ENCODE measurements at places on chromosomes 7 and 10.

- peak; percentile 94 for DNase-seq
These were observed 81.6 kb downstream of the ARHGAP22 start for GRCh38 chr10:48523212-48523819.

DNA sequence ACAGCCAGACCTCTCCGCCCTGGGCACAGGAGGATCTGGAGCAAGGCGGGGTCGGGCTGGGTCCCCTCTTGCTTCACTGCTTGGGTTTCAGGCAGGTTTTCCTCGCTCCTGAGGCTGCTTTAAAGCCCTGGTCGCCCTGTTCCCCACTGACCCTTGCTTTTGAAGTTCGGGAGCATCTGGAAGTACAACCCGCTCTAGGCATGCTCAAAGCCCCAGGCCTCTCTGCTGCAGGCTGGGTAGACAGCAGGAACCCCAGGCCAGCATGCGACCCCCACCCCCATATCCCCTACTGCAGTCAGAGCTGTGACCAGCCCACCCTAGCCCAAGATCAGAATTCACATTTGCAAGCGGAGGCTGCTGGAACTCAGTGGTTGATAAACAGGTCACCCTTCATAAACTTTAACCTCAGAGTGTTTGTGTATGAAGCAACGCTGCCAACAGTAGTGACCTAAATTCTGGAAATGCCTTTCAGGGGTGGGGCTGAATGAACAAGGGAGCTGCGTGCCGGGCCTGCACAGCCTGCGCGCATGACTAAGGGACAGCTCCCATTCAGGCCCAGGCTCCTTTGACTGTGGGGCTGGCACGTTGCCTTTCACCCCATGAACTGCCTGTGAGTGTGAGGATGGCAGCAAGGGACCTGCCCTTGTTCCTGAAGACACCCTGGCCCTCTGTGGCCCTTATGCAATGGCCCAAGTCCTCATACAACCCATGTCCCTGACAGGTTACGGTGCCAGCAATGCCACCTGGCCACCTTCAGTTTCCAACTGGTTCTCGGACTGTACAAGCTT lies 52.5 kb downstream of the PROSER2 start:
- peak; percentile 93 for DNase-seq

- peak; percentile 88 for DNase-seq
These were observed 4.3 kb downstream of the NOC3L start for GRCh38 chr10:94358480-94358879.

GRCh38 chr10:129637010-129637409 lies 170.0 kb downstream of the MGMT start:
- DNase-seq: no peak

DNA sequence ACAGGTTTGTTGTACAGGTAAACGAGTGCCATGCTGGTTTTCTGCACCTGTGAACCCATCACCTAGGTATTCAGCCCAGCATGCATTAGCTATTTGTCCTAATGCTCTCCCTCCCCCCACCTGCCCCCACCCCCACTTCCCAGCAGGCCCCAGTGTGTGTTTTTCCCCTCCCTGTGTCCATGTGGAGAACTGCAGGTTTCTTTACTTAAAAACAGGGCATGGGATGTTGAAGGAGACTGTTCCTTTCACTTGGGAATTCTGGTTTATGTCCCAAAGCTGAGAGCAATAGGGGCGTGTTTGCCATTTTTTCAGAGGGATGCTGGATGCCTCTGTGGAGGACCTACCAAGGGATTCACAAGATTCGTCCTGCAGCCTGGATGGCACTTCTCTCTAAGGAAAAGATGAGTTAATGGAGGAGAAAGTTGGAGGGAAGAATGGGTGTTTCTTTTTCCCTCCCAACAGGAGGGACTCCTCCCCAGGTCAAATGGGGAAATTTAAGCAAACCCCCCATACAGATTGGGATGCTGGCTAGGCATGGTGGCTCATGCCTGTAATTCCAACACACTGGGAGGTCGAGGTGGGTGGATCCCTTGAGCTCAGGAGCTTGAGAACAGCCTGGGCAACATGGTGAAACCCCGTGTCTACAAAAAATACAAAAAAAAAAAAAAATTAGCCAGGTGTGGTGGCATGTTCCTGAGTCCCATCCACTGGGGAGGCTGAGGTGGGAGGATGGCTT lies 136.0 kb downstream of the GALNT17 start:
- no peak for DNase-seq

DNA sequence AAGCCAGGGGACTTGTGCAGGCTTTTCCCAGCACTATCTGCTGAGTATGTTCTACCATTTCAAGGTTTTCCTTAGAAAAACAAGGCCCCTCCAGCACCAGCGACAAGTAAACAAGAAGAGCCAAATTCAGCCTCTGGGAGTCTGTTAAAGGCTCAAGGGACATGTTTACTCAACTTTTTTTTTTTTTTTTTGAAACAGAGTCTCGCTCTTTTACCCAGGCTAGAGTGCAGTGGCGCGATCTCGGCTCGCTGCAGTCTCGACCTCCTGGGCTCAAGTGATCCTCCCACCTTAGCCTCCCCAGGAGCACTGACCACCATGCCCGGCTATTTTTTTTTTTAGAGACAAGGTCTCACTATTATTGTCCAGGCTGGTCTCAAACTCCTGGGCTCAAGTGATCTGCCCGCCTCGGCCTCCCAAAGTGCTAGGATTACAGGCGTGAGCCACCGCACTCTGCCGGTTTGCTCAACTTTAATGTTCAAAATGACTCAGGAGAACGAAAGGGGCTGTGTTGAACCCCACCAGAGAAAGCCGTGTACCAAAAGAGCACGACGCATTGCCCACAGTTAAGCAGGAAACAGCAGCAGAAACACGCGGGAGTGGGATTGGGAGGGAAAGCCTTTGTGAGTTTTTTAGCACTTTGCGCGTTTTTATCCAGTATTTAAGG lies 772 bp downstream of the PRDX3 start:
- DNase-seq: no peak

GRCh38 chr10:37436357-37436756 lies 311.0 kb downstream of the ANKRD30A start:
- no peak for DNase-seq

DNA sequence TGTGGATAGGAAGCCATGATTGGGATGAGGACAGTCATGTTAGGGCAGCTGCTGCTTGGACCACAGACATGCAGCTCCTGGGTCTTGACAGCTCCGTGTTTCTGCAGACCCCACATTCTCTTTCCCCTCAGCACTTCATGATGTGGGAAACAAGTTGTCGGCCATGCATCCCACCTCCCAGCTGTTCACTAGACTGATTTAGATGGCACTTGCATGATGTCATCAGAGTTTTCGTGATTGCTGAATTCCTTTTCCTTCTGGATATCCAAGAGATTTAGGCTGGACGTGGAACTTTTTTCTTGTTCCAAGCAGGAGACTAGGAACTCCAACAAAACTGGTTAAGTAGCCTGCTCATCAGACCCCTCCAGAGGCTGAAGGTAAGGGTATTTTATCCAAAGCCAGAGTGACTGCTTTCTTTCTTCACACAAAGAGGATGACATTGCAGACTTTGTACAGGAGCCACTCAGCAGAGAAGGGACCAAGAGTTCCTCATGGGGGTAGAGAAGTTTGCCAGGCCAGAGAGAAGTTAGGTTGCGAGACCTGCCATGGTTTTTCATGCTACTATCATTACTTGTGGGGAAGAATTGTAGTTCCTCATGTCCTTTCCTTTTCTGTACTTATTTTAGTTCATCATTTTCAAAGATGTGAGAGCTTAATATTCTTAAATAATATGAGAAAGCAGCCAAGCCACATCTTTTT lies 117.7 kb upstream of the GJD4 start:
- no peak for DNase-seq
